ENCODE measurements at places on chromosomes 13 and 19. TPM values are rescaled to one million over a fixed set of nuclear protein-coding genes. Genes with fewer than 3 reads are reported as not detected.
A peak's percentile ranks its signal among the peaks of the same experiment; 100 is the strongest.

GRCh38 chr13:30656178-30656577, 38.5 kb downstream of the USPL1 start:
- peaks cover 42% of the 10 kb centered on the region for H3K36me3 ChIP-seq
- H3K27me3 ChIP-seq = no peaks in the 10 kb centered on the region
- H3K4me3 ChIP-seq = no peak overlapping the region

GRCh38 chr13:102309110-102309509, 92.7 kb downstream of the FGF14 start:
- H3K4me1 ChIP-seq = peaks cover 2% of the 10 kb centered on the region
- H3K27ac ChIP-seq = no peak overlapping the region
- no peaks in the 10 kb centered on the region for H3K36me3 ChIP-seq
- H3K4me3 ChIP-seq = no peak overlapping the region

DNA sequence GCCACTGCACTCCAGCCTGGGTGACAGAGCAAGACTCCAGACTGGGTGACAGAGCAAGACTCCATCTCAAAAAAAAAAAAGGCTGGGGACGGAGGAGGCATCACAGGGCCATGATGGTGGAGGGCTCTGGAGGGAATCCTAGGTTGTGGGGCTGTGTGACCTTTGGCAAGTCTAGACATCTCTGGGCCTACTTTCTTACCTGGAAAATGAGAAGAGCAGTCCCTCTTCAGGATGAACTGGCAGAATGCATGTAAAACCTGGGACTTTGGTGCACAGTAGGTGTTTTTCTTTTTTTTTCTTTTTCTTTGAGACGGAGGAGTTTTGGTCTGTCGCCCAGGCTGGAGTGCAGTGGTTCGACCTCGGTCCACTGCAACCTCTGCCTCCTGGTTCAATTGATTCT, 13.7 kb downstream of the CIB3 start:
- DNase-seq = no peak
- peaks cover 18% of the 10 kb centered on the region for H3K36me3 ChIP-seq
- no peak overlapping the region for H3K4me3 ChIP-seq
- peaks cover 17% of the 10 kb centered on the region for H3K4me1 ChIP-seq
- H3K27ac ChIP-seq = no peak overlapping the region

DNA sequence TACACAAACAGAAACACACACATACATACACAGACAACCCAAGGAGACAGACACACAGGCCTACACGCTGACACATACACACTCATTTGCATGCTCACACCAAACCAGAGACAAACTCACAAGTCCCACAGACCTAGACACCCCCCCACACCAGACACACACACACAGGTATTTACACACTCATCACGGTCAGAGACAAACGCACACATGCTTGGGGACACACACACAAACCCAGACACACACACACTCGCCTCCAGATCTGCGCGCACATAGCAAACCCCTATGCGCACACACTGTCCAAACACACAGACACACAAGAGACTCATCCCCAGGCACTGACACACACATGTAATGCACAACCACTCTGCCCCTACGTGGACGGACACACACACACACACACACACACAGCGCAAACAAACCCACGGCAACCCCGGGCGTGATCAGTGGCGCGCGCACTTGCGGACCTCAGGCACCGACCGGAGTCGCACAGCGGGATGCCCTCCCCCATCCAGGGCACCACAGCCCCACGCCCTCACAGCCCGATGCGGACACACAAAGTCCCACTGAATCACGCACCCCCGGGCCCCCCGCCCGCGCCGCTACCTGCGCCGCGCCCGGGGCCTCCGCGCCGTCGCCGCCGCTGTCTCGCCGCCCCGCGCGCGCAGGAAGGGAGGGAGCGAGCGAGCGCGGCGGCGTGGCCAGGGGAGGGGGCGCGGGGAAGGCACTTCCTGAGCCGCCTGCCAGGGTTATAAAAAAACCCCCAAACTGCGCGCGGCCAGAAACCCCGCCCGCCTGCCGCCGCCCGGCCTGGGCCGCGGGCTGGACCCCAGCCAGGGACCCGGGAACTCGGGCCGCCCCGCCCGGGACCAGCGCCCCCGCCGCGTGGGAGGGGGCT, at the start of gene ADAMTS10:
Gene ADAMTS10 (minus strand): TSS at position 675 of the 895 bp plus-strand sequence. CDS start 5,005 bp downstream, outside the sequence.
- peak; percentile 54 for DNase-seq
- peak within 1 kb of the TSS; percentile 87 for H3K4me3 ChIP-seq
- peaks cover 8% of the 10 kb centered on the region for H3K36me3 ChIP-seq
- no peaks in the 10 kb centered on the region for H3K27me3 ChIP-seq

DNA sequence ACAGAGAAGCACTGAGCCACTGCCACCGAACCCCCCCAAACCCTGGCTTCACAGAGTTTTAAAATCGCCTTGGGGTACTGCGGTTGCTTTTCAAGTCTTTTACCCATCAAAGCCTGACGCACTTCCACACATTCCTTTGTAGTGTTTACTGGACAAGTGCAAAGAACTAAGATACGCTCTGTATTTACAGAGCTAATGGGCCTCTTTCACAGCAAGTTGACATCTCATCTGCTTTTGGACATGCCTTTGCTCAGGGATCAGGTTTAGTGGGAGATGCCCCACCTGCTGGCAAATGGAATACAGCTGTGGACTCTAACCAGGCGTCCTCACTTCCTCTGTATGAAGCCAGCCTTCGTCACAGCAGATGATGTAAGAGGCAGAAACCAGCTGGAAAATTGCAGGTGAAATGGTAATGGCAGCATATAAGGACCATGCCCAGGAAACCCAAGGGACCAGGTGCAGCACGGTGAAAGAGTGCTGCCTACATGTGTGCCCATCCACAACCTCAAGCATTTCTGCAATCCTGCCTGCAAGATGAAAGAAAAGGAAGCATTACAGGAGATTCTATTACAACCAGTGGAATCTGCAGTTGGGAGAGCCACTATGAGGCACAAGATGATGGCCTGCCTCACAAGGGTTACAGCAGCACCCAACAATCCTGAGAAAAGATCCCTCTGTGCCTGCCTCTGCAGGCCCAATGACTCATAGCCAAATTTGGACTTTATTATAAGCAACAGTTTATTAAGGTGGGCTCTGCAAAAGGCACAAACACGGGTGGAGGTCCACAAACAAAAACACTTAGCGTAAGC, 34.7 kb downstream of the BRD4 start:
- peaks cover 29% of the 10 kb centered on the region for H3K36me3 ChIP-seq
- H3K27ac ChIP-seq = peak overlapping the region; percentile 97

GRCh38 chr13:67519356-67519755, 289.2 kb upstream of the PCDH9 start:
- H3K4me1 ChIP-seq = no peaks in the 10 kb centered on the region
- no peak overlapping the region for H3K4me3 ChIP-seq
- no peak overlapping the region for H3K27ac ChIP-seq
- no peaks in the 10 kb centered on the region for H3K27me3 ChIP-seq
- DNase-seq = no peak
- H3K36me3 ChIP-seq = no peaks in the 10 kb centered on the region

- no peak overlapping the region for H3K27ac ChIP-seq
- DNase-seq = no peak
- no peak overlapping the region for H3K4me3 ChIP-seq
- H3K4me1 ChIP-seq = no peaks in the 10 kb centered on the region
These were observed 21.5 kb downstream of the PEX11G start for GRCh38 chr19:7467009-7467989.

DNA sequence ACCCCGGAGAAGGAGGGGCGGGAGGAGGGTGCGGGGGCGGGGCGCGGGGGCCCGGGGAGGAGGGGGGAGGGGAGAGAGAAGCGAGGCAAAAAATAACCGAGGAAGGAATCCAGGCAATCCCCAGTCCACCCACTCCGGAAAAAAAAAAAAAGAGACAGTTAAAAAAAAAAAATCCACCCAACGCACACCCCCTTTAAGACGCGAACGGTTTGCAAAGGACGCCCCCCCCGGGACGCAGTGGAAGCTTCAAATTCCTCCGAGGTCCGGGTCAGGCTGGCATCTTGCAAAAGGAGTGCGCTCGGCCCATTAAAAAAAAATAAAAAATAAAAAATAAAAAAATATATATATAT, at the start of gene CACNA1A:
Gene CACNA1A (minus strand): TSS at position 9 of the 350 bp plus-strand sequence. CDS start 255 bp downstream, outside the sequence.
- peaks cover 60% of the 10 kb centered on the region for H3K27me3 ChIP-seq
- DNase-seq = no peak
- H3K27ac ChIP-seq = no peak within 1 kb of the TSS
- peaks cover 2% of the 10 kb centered on the region for H3K4me1 ChIP-seq

- peaks cover 6% of the 10 kb centered on the region for H3K27me3 ChIP-seq
- DNase-seq = no peak
- no peak overlapping the region for H3K27ac ChIP-seq
- H3K4me1 ChIP-seq = no peaks in the 10 kb centered on the region
- H3K36me3 ChIP-seq = no peaks in the 10 kb centered on the region
- H3K4me3 ChIP-seq = no peak overlapping the region
These were observed 537.5 kb downstream of the DCT start for GRCh38 chr13:93942016-93942415.

DNA sequence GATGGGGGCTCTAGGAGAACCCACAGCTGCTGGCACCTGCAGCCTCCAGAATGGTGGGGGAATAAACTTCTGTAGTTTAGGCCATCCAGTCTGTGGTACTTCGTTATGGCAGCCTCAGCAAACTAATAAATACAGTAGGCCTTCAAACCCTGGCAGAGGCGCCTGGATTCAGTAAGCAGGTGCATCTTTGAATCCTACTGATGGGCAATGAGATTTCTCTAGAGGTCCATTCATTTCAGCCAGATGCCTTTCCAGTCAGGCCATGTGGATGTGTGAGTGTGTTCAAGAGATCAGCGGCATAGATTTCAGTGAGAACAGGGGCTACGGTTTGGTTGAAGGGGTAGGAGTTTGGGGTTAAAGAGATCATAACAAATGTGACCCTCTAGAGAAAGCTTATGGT, 183.5 kb upstream of the RNF113B start:
- H3K27me3 ChIP-seq = peaks cover 2% of the 10 kb centered on the region
- no peaks in the 10 kb centered on the region for H3K36me3 ChIP-seq
- no peak for DNase-seq
- H3K4me3 ChIP-seq = no peak overlapping the region

The NKPD1 gene
- 0.17 TPM for total RNA-seq

The ZNF490 gene
- total RNA-seq = 5.0 TPM

The FPR3 gene
- not detected for total RNA-seq

The RFPL4A gene
- not detected for total RNA-seq

The ZNF653 gene
- total RNA-seq = 6.8 TPM

The SIAH3 gene
- 0.07 TPM for total RNA-seq

The CYSLTR2 gene
- total RNA-seq = 1.3 TPM

The KIR2DL3 gene
- not detected for total RNA-seq

The HTR2A gene
- not detected for total RNA-seq

Data from activated naive CD4-positive, alpha-beta T cell treated with anti-CD3 and anti-CD28 coated beads for 36 hours (primary cell).